ENCODE measurements at places on chromosomes 16 and 17.
A peak's percentile ranks its signal among the peaks of the same experiment; 100 is the strongest.

GRCh38 chr17:66002812-66003211, 189.1 kb downstream of the CEP112 start:
- DNase-seq, result no peak

DNA sequence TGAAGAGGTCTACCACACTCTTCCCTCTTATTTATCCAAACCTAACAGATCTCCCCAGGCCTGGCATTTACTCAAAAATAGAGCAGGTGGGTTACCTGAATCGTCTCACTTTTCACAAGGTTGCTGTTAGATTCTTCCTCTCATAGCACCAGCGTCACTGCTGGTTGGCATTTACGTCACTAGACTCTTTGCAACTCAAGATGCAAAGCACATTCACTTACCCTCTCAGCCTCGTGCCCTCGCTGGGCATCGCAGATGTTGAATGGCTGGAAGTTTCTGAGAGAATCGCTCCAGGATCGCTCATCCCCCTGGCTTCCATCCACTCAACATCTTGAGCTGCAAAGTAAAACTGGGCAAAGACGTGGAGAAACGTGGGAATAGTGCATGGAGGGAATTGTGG, 21.9 kb downstream of the GSG1L start:
- no peak for DNase-seq

GRCh38 chr17:67773246-67773645, 52.1 kb upstream of the BPTF start:
- no peak for DNase-seq

- peak; percentile 87 for DNase-seq
Observed at GRCh38 chr17:78497115-78497540, 80.1 kb downstream of the DNAH17 start.

GRCh38 chr17:27512031-27512430, 55.8 kb downstream of the KSR1 start:
- DNase-seq, result no peak

DNA sequence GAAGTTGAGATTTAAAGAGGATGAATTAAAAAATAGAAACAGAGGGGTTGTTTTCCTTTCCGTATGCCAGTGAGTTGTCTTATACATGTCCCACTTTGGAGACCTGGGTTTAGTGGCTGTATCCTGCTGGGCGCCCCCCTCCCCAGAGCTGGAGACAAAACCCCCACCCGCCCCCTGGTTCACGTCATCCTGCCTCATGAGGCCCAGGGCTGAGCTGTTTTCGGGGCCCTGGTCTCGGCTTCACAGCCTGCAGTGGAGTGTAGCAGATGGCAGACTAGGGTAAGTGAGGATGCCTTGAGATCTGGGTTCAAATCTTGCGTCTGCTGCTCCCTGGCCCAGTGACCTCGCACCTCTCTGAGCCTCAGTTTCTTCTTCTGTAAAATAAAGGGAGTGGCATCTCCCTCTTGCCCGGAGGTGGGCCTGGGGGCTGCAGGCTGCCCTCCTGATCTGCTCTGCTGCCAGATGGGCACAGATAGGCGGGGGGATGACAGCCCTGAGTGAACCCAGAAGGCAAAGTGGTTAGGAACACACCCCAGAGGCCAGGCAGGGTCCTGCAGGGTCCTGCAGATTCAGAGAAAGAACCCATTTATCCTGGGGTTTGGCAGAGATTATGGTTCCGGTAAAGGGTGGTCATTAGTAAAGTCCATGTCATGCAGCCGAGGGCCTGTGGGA, 45.1 kb downstream of the SOCS3 start:
- no peak for DNase-seq

GRCh38 chr16:774086-775001, 13.8 kb downstream of the MSLN start:
- no peak for DNase-seq

DNA sequence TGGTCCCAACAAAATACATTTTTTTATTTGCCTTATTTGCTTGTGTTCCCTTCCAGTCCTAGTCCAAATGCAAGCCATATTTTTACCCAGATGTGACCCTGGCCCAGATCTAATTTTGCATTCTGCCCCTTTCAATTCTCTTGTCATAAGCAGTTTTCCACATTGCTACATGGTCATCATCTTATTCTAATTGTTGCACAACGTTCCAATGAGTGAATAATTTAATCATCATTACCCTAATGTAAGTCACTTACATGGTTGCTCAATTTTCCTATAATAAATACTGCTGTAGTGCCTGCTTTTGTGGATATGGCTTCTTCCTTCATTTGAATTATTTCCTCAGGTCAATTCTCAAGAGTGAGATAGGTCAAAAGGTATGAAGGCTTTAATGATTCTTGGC, 12.8 kb downstream of the RSAD1 start:
- DNase-seq, result no peak

DNA sequence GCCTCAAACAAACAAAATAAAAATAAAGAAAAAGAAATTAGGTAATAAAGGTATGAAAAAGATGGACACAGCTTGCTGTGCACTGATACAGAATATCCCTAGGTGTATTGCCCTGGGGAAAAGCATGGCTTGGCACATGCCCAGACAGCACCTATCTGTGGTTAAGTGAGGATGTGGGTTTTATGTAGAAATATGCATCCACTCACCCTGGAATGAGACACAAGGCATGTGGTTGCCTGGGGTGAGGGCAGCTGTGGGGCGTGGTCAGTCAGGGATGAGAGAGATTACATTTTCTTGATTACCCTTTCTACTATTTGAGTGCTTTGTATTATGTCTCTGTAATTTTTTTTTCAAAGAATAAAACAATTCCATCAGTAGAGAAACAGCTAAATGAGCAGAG, 6.9 kb downstream of the PLLP start:
- DNase-seq, result no peak

GRCh38 chr17:13531721-13532120, 70.0 kb downstream of the HS3ST3A1 start:
- no peak for DNase-seq

GRCh38 chr16:11141409-11142260, 114.4 kb downstream of the SOCS1 start:
- no peak for DNase-seq

- no peak for DNase-seq
Observed at GRCh38 chr17:53548252-53548651, 274.5 kb upstream of the KIF2B start.

DNA sequence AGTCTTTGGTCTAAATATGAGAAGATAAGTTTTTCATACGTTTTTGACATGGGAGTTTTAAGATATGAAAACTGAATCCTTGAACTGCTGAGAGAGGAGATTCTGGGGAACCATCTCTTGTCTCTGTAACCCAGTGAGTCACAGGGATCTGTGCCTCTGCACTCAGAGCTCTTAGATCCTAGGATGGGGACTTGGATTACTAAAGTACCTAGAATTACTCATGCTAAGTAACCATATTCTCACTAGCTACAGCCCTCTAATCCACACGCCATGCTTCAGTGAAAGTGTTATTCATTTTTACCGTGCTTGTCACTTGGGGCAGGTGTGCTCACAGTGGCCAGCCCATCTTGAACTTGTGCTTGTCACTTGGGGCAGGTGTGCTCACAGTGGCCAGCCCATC, 2.0 kb downstream of the MRM3 start:
- no peak for DNase-seq
